ENCODE measurements at places on chromosomes 2 and 18. TPM values are rescaled to one million over a fixed set of nuclear protein-coding genes. Genes with fewer than 3 reads are reported as not detected.

The LAMA3 gene
- polyA plus RNA-seq = 2.3 TPM

The PLCL1 gene
- 14.9 TPM for polyA plus RNA-seq

- DNase-seq = no peak
Observed at GRCh38 chr2:232749331-232749730, 27.0 kb downstream of the KCNJ13 start.

DNA sequence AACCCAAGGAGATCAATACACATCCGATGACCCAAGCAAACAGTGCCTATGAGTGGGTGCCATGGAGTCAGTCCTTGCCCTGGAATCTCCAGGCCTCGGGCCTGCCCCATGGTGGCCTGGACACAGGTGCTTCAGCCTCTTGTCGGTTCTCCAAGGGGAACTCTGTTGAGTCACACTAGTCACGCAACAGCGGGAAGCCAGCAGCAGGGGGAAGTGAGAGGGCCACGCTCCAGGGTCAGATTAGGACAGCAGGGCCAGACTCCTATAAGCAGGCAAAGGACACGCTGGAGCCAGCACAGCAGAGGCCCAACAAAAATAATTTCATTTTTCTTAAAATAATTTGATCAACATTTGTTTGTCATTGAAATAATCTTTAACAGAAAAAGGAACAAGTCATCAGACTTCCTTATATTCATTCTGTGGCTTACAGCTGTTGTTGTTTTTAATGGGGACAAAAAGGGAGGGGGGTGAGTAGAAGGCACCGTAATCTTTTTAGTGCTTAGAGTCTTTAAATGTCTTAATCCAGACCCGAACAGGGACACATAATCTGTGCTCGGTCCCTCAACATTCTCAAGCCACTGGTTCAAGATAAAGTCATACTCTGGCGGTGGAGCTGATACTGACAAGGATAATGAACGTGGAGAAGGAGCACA lies 16.4 kb upstream of the ARMC9 start:
- DNase-seq = no peak

- DNase-seq = no peak
Observed at GRCh38 chr18:8795586-8796325, 90.4 kb downstream of the MTCL1 start.

DNA sequence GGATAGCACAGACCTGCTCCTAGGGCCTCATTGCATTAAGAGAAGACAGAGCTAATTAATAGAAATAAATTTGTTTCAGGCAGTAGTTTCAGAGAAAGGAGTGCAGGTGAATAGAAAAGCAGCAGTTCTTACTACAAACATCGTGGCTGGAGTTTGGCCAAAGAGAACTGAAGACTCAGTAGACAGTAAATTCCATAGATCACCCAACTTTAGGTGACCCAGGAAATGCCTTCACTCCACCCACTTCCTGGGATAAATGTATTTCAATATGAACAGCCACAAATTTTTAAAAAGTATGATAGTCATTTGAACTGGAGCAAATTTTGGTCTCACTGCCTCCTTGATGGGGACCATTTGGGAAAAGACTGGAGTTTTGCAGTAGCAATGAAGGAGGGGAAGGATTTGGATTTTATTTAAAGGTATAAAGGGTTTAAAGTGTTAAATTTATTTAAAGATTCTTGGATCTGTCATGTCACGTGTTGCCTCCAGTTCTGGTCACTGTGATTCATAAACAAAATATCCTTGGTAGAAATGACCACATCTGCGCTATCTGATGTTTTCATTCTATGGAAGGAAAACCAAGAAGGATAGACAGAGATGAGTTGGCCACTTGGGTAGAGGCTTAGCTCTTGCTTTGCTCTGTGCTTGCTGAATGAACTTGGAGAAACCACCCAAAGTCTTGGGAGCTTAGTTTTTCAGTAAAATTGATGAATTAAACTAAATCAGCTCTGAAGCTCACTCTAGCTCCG lies 390.2 kb downstream of the THSD7B start:
- no peak for DNase-seq

DNA sequence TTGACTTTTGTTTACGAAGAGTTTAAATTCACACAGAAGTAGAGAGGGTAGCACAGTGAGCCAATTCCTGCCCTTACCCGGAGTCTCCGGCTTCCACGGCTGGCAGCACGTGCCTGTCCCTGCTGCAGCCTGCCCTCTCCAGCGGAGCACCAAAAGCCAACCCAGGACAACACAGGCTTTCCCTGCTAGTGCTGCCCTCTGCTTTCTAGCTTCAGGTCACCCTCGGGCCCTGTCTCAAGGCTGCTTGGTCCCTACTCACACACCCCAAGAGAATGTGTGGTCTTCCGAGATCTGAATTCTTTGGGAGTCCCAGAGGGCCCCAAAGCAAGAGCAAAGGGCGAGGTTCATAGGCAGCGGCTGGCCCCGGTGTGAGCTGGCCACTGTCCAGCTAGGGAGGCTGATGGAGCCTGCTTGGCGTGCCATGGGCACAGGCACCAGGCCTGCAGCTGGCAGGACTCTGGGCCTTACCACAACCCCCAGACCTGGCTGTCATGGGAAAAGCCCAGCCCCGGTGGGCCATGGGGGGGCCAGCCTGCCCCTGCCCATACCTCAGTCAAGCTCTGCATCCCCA lies 7.0 kb upstream of the HS6ST1 start:
- DNase-seq = no peak

DNA sequence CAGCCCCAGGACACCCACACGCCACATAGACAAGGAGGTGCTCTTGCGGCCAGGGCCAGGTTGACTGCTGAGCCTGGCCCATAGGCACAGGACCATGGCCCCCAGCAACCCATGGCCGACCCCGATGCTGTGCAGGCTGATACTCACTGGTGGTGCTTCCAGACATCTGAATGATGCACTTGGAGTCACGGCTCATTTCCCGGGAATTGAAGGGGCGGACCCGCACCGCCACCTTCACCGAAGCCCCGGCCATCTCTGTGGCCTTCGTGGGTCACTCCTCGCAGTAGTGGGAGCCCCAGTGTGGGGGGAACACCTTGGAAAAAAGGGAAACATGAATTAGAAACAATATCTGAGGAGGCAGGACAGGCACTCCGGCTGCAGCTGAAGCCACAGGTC lies 22.5 kb downstream of the KIF1A start:
- no peak for DNase-seq

DNA sequence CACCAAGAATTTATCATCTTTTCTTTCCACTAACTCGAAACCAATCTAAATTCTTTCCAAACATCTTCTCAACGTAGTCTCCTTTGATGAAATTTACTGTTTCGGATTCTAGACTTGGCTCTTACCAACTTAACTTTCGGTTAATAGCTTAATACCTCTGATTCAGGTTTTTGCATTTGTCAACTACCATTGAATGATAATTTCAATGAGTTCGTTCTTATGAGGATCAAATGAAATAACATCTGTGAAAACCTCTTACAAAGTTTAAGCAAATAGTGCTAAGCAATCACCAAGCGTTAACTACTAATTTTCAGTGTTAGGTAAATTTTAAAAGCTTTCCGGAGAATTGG lies 593 bp upstream of the NRBP1 start:
- no peak for DNase-seq
